ENCODE measurements at places on chromosomes 4 and X. TPM values are rescaled to one million over a fixed set of nuclear protein-coding genes. Genes with fewer than 3 reads are reported as not detected.
A peak's percentile ranks its signal among the peaks of the same experiment; 100 is the strongest.

- no peak overlapping the region for H3K4me3 ChIP-seq
- no peak overlapping the region for H3K27ac ChIP-seq
- H3K4me1 ChIP-seq = no peaks in the 10 kb centered on the region
- no peaks in the 10 kb centered on the region for H3K27me3 ChIP-seq
Observed at GRCh38 chr4:138611721-138612120, 369.6 kb upstream of the SLC7A11 start.

HMX1 gene
- not detected for total RNA-seq

GRCh38 chrX:33339219-33339618 is 127.9 kb upstream of the DMD start:
- no peak overlapping the region for H3K27ac ChIP-seq
- H3K4me3 ChIP-seq = no peak overlapping the region
- no peaks in the 10 kb centered on the region for H3K36me3 ChIP-seq
- no peaks in the 10 kb centered on the region for H3K4me1 ChIP-seq
- no peaks in the 10 kb centered on the region for H3K27me3 ChIP-seq

DNA sequence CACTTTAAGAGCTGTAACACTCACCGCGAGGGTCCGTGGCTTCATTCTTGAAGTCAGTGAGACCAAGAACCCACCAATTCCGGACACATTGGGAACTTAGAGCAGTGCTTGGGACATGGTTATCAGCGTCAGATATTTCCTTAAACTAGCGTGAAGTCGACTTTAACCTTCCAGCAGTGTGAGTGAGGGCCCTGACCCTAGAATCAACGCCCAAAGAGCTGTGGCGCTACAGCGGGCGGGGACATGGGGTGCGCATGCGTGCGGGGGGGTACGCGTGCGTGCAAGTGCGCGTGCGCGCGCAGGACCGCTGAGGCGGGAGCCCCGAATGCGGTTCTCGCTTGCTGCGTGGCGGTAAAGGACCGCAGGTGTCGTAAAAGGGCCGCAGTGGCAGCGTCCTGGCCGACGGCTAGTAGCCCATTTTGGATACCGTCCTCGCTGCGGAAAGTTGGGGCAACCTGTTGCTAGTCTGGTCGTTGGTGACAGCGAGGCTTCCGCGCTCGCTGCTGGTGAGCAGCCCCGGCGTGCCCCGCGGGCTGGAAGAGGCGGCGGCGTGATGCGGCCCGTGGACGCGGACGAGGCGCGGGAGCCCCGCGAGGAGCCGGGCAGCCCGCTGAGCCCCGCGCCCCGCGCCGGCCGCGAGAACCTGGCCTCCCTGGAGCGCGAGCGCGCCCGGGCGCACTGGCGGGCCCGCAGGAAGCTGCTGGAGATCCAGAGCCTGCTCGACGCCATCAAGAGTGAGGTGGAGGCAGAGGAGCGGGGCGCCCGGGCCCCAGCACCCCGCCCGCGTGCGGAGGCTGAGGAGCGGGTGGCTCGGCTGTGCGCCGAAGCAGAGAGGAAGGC is 19.8 kb upstream of the S100P start:
- peak overlapping the region; percentile 63 for H3K4me3 ChIP-seq
- peaks cover 35% of the 10 kb centered on the region for H3K4me1 ChIP-seq
- H3K27me3 ChIP-seq = no peaks in the 10 kb centered on the region
- peaks cover 19% of the 10 kb centered on the region for H3K36me3 ChIP-seq

UBQLN2 gene
- total RNA-seq = 33.8 TPM

DNA sequence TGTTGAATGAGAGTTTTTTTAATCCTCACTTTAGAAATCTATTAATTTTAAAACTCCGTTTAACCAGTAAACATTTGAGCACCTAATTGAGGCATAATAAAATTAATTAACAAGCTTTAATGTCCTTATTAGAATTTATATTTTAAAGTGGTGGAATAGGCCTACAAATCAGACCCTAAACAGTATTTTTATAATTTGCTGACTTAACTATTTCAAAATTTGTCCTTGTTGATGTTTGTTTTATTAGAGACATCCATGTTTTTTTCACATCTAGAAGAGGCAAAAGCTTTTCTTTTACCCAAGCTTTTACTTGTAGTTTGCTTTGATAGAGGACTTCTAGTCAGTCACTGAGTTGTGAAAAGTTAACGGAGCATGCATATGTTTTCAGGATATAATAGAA is 3.8 kb downstream of the SAP30 start:
- no peak overlapping the region for H3K27ac ChIP-seq
- no peaks in the 10 kb centered on the region for H3K36me3 ChIP-seq
- no peak for DNase-seq
- H3K27me3 ChIP-seq = peaks cover 2% of the 10 kb centered on the region
- no peak overlapping the region for H3K4me3 ChIP-seq

GRCh38 chr4:151409470-151410313 is 716 bp downstream of the FHIP1A start:
- no peak overlapping the region for H3K27ac ChIP-seq
- peak; percentile 29 for DNase-seq
- H3K4me3 ChIP-seq = no peak overlapping the region
- H3K36me3 ChIP-seq = no peaks in the 10 kb centered on the region
- peaks cover 5% of the 10 kb centered on the region for H3K27me3 ChIP-seq

DNA sequence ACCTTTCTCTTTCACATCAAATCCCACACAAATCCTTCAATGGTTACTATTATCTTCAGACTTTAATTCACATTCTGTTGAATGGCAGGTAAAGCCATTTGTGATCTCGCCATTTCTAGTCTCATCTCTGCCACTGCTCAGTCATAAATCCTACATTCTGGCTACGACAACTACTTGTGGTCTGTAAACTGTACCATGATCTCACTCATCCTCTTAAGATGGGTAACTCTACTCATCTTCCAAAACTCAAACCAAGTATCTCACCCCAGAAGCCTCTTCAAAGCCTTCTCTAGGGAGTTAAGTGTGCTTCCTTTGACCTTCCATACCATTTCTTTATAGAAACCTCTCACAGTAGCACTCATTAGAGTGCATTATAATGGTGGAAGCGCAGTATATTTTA is 101.8 kb downstream of the NEK1 start:
- H3K36me3 ChIP-seq = peaks cover 3% of the 10 kb centered on the region
- H3K4me1 ChIP-seq = no peaks in the 10 kb centered on the region
- H3K27me3 ChIP-seq = no peaks in the 10 kb centered on the region
- no peak overlapping the region for H3K4me3 ChIP-seq

MXD4 gene
- total RNA-seq = 70.6 TPM

DMP1 gene
- total RNA-seq = not detected

DNA sequence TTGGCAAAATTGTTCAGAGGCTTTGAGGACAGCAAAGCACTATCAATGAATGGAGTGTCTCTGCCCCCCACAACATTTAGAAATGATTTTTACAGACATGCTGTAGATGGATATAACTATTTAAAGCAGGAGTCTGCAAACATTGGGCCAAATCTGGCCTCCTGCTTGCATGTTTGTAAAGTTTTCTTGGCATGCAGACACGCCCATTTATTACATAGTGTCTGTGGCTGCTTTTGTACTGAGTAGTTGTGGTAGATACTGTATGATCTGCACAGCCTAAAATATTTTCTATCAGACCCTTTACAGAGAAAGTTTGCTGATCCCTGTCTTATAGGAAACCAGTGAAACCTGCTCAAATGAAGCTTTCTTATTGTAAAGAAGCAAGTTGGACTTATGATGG is 45.5 kb upstream of the PHEX start:
- H3K4me3 ChIP-seq = no peak overlapping the region
- H3K36me3 ChIP-seq = no peaks in the 10 kb centered on the region
- no peak for DNase-seq

CT45A1 gene
- total RNA-seq = not detected

- no peaks in the 10 kb centered on the region for H3K4me1 ChIP-seq
- no peak for DNase-seq
- H3K27me3 ChIP-seq = no peaks in the 10 kb centered on the region
- no peak overlapping the region for H3K27ac ChIP-seq
- no peak overlapping the region for H3K4me3 ChIP-seq
- no peaks in the 10 kb centered on the region for H3K36me3 ChIP-seq
Observed at GRCh38 chr4:134948110-134948642, 746.6 kb upstream of the PABPC4L start.

GRCh38 chr4:71025654-71026053 is 32.2 kb downstream of the DCK start:
- no peak overlapping the region for H3K27ac ChIP-seq
- H3K27me3 ChIP-seq = no peaks in the 10 kb centered on the region
- peaks cover 60% of the 10 kb centered on the region for H3K36me3 ChIP-seq
- no peak overlapping the region for H3K4me3 ChIP-seq
- no peak for DNase-seq
- H3K4me1 ChIP-seq = no peaks in the 10 kb centered on the region

- H3K4me1 ChIP-seq = peaks cover 54% of the 10 kb centered on the region
- peak overlapping the region; percentile 50 for H3K27ac ChIP-seq
- DNase-seq = peak; percentile 31
- no peaks in the 10 kb centered on the region for H3K27me3 ChIP-seq
- no peak overlapping the region for H3K4me3 ChIP-seq
- no peaks in the 10 kb centered on the region for H3K36me3 ChIP-seq
Observed at GRCh38 chr4:101284546-101284945, 62.8 kb downstream of the PPP3CA start.
